ENCODE measurements at places on chromosomes 2 and 18. TPM values are rescaled to one million over a fixed set of nuclear protein-coding genes. Genes with fewer than 3 reads are reported as not detected.

The CSRNP3 gene
- not detected for total RNA-seq

The SLC16A14 gene
- 0.44 TPM for total RNA-seq

The CNTNAP5 gene
- total RNA-seq: not detected

The MC2R gene
- not detected for total RNA-seq

The CRYGC gene
- not detected for total RNA-seq

The ERICH2 gene
- not detected for total RNA-seq

The CAPN14 gene
- total RNA-seq: 0.54 TPM

The ATP6V1C2 gene
- total RNA-seq: not detected

The GRHL1 gene
- 0.07 TPM for total RNA-seq

The EVX2 gene
- total RNA-seq: not detected

The SEMA4F gene
- 21.7 TPM for total RNA-seq

DNA sequence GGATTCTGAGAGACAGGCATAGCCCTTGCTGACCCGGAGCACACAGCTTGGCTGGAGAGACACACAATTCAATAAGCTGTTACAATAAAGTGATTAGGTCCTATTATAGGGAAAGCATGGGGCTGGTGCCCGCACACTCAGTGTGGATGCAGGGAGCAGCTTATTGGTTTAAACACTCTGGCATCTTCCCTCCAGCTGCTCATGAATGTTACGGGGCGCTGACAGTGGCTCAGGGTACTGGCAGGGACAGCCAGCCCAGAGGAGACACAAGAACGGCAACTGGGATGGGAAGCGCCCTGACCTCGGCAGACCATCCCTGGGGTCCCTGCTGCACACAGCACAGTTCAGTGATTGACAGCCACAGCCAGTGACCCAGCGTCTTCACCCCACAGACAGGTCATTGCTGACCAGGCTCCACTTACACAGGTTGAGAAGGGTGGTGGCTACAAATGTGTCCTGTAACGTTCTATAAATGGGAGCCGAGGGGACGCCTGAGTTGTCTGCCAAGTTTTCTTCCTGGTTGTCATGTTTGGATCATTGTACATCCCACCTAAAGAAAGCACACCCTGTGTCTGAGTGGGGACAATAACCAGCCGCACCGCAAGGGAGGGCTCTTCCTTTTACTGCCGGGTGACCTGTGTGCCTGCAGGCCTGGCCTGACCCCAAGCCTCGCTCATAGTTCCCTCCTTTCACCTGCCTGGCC is 60.3 kb downstream of the SH3BP4 start:
- no peak for DNase-seq

DNA sequence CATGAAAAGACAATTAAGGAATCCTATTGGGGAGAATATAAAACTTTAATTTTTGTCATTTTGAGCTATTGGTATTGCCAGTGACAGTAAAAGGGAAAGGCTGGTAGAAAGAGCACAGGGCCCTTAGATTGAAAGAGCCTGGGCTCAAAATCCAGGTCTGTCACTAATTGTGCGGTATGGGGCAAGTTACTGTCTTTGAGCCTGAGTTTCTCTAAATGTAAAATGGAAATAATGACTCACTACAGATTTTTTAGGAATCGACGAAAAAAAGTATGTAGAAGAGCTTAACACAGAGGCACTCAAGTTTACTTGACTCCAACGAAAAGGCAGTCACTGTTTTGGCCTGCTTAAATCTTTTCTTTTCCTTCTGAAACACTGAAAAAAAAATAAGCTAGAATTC is 7.0 kb downstream of the NDUFV2 start:
- DNase-seq: no peak

- no peak for DNase-seq
Observed at GRCh38 chr18:31683106-31683505, 1.3 kb downstream of the B4GALT6 start.

DNA sequence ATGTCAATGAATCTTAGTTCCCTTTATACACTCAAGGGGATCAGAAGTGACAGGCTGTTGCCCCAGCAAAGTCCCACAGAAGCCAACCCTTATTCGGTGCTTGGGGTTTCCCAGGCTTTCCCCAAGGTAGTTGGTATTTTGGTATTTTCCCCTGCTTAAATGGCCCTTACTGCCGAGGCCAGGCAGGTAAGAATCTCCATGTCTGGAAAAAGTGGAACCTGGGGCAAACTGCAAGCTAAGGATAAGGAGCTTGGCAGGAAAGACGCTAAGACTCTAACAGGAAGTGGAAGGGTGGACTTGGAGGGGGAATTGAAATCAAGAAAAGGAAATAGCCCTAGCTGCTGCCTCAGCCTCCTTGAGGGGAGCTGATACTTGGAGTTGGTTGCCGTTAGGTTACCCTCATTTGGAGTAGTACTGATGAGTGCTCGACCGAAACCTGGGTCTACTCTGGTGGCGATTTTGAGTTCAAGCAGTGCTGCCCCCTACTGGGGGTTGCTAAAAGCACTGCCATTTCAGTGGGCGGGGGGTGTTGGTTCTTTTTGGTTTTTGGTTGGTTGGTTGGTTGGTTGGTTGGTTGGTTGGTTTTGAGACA is 3.3 kb upstream of the GPBAR1 start:
- peak; percentile 44 for DNase-seq

- DNase-seq: no peak
Observed at GRCh38 chr2:16334886-16335603, 330.6 kb downstream of the CYRIA start.

DNA sequence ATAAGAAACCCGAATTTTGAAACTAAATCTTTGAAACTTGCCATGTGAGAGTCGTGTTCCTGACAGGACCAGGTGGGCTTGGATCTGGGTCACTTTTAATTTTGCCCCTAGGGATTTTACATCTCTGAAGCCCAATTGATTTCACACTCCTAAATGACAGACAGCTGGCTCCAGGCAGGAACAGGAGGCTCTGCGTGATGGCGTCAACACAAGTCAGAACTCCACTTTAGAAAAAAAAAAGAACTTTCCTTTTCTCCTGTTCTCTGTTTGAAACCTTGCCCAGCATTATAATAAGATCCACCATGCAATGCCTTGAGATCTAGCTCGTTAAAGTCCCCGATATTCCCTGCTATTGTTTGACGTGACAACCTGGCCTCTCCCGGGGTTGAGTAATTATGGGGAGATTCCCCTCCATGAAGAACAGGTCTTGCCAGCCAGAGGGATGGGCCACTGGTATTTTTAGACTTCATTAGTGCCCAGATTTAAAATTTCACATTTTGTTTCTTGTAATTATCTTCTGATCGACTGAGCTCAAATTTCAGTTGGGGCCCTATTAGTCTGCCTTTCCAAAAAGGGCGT is 260.3 kb downstream of the KLHL29 start:
- DNase-seq: no peak

- no peak for DNase-seq
Observed at GRCh38 chr2:102424754-102425153, 1.8 kb downstream of the IL18RAP start.

DNA sequence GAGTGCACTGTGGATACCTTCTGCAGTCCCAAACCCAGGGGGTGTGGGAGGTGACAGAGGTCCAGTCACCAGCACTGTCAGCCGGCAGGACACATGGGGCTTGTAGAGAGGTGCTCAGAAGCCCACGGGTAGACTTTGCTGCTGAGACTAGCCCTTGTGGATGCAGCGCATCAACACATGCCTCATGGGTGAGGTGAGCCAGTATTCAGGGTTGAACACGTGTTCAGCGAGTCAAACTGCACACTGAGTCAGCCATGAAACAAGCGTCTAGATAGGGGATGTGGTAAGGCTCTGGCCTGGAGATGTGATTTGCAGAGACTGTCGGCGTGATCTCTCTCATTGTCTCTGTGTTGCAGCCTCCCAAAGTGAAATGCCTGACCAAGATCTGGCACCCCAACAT is 35.8 kb upstream of the SCLY start:
- no peak for DNase-seq

DNA sequence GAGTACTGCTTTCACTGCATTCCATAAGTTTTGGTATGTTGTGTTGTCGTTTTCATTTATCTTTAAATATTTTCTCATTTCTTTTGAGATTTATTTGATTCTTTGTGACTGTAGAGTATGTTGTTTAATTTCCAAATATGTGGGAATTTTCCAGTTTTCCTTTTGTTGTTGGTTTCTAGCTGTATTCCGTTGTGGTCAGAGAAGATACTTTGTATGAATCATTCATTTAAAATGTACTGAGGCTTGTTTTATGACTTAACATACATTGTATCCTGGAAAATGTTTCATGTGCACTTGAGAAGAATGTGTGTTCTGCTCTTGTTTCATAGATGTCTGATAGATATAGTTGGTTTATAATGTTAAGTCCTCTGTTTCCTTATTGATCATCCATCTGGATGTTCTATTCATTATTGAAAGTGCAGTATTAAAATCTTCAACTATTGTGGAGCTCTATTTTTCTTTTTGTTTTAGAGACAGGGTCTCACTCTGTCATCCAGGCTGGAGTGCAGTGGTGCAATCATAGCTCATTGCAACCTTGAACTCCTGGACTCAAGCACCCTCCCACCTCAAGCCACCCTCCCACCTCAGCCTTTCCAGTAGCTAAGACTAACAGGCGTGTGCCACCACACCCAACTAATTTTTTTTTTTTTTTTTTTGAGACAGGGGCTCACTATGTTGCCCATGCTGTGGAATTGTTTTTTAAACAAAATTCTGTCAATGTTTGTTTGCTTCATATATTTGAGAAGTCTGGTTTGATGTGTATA is 96.8 kb downstream of the TAF4B start:
- DNase-seq: no peak

DNA sequence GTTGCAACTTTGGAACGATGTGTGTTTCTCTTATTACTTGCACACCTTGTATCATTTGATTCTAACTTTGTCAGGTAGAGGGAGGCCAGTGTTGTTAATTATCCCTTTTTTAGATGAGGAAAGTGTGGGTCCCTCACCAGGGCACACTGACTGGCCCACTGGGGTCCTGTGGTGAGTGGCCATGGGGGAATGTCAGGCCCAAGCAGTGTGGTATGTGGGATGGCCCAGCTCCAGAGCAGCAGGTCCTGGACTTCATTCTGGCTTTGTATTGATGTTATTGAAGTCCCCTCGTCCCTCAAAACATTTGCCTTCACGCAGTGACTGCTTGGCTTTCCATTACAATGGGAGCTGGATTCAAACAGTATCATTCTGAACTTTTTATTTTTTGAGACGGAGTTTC is 11.7 kb downstream of the NCK2 start:
- no peak for DNase-seq

DNA sequence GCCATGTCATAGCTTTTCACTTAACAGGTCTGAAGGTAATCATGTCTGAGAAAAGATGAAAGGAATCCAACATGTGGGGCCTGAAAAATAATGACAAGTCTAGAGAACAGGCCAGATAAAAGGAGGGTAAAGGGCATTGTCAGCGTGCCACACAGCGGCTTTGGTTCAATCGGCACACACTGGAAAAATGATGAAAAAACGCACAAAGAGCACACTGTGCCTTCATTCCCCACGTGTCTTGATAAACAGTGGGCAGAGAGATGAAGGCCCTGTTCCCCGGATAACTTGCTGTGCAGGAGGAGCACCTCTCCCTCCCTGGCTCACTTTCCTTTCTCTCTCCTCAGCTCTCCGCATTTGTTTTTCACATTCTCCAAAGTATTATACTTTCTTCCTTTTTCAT is 766.3 kb downstream of the TDRD15 start:
- no peak for DNase-seq

- no peak for DNase-seq
Observed at GRCh38 chr2:241136661-241137260, 12.5 kb downstream of the PASK start.

DNA sequence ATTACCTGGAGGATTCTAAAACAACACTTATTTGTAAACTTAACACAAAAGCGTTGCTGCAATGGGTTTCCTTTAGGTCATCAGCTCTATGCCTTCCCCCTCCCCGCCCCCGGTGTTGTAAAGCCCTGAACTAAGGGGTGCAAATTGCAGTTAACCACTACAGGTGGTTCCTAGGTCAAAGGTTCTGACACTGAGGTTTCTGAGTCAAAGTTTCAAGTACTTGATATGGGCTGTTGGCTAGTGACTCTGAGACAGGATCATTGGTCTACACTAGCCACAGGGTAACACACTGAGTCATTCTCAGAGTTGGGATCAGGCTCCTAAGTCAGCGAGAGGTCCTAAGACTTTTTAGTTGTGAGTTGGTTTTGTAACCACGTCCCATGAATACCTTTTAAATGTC is 15.4 kb downstream of the IL1B start:
- no peak for DNase-seq

GRCh38 chr2:186903216-186903615 is 54.2 kb upstream of the ZSWIM2 start:
- no peak for DNase-seq

DNA sequence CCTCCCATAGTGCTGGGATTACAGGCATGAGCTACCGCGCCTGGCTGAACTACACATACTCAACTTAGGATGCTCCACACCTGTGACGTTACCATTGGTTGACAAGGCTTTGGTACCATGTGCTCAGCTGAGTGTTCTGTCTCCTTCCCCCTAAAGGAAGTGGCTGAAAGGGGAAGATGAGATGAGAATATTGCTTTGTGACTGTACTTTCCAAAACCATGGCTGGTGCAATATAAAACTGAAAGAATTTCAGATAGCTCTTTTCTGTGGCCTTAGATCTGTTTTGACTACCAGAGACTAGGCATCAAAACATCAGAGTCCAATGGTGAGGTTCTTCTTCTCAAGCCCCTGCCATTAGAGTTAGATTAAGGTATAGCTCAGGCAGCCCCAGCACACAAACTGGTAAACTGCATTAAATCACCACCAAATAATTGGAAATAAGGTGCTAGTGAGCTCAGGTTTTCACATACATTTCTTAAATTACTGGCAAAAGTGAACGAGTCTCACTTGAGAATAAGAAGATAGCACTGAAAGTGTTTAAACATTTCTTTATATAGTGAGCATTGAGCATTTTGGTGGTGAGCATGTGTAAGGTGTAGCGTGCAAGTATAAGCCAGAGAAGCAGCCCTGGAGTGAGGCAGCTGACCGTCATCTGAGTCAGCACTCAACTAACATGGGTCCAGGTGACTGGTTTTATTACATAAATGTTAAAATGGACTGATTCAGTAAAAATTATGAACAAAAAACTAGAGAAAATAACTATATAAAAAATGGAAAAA is 113.5 kb upstream of the FZD5 start:
- no peak for DNase-seq

DNA sequence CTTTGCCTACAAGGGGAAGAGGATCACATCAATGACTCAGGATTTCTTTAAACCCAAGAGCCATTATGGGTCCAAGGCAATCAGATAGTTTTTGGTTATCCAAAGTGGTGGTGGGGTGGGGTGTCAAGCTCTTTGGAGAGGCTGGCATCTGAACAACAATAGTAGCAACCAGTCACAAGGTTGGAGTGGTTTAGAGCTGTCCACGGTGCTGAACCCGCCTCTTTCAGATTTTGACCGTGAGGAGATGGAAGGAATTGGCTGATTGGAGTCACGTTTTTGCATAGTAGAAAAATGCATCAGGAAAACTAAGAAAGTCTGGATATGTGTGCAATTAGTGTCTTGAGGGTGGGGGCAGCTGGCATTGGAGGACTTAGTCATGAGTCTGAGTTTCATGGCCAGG is 159.9 kb downstream of the LOXHD1 start:
- no peak for DNase-seq

GRCh38 chr2:125264453-125264852 is 1239.4 kb downstream of the CNTNAP5 start:
- DNase-seq: no peak

DNA sequence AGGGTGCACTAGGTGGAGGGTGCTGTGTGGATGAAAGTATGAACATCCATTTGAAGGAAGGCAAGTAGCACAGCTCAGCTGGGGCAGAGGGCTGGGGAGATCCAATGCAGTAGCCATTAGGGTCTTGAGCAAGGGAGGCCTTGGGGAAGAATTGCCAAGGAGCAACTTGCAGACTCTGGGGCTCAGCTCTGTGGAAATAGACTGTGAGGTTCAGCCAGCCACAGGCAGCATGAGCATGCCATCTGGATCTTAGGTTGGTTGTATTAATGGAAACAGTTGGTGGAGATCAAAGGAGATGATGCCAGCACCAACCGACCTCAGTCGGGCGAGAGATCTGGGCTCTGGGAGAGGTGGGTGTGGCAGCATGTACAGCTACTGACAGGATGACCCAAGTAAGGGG is 5.6 kb downstream of the ZAP70 start:
- no peak for DNase-seq
